ENCODE measurements at places on chromosomes 2 and 18.

GRCh38 chr2:237604960-237605359 lies 14.4 kb upstream of the RAB17 start:
- no peak for DNase-seq

DNA sequence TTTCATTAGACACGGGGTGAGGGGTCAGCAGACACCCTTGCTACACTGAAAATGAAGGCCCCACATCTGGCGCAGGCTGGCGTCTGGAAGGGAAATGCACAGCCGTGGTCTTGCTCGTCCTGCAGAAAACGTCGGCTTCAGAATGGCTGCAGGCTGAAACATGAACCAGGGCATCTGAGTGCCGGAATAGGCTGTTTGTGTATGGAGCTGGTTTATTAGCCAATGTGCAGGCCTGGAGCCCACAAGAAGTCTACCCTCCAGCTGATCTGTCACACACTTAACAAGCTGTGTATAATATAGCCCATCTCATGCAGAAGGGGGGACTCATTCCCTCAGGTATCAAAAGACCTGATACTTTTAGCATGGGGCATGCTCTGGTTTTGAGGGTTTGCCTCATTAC lies 153.4 kb upstream of the SOX11 start:
- no peak for DNase-seq

GRCh38 chr18:27863780-27864430 lies 313.0 kb downstream of the CDH2 start:
- no peak for DNase-seq

- DNase-seq: no peak
Observed at GRCh38 chr2:238259061-238260020, 19.5 kb upstream of the HES6 start.

GRCh38 chr2:166647935-166648334 lies 153.9 kb upstream of the SCN7A start:
- DNase-seq: no peak

GRCh38 chr2:85577063-85577385 lies 362 bp upstream of the VAMP8 start:
- DNase-seq: no peak

DNA sequence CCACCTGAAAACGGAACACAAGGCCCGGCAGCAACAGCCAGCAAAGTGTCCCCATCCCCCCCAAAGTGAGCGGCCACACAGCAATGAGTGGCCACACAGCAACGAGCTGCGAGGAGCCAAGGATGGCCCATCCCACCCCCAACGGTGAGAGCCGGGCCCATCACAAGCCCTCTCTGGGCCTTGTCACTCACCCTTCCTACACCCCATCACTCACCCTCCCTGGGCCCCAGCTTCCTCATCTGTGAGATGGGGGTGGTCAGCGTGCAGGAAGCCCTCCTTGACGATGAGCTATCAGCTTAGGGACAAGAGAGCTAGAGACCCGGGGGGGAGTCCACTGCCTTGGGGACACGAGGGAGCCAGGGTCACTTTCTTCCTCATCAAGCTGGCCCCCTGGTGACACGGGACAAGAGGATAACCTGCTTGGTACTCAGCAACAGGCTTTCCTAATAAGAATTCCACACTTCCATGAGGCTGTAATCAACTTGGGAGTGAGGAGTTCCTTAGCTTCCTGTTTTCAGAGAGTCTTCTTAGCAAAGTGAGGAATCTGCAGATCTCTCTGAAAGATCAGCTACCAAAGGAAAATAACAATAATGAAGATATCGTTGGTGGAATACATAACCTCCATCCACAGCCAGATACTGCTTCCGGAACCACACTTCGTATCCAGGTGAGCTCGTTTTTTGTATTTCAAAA lies 92.8 kb downstream of the HDAC4 start:
- no peak for DNase-seq

DNA sequence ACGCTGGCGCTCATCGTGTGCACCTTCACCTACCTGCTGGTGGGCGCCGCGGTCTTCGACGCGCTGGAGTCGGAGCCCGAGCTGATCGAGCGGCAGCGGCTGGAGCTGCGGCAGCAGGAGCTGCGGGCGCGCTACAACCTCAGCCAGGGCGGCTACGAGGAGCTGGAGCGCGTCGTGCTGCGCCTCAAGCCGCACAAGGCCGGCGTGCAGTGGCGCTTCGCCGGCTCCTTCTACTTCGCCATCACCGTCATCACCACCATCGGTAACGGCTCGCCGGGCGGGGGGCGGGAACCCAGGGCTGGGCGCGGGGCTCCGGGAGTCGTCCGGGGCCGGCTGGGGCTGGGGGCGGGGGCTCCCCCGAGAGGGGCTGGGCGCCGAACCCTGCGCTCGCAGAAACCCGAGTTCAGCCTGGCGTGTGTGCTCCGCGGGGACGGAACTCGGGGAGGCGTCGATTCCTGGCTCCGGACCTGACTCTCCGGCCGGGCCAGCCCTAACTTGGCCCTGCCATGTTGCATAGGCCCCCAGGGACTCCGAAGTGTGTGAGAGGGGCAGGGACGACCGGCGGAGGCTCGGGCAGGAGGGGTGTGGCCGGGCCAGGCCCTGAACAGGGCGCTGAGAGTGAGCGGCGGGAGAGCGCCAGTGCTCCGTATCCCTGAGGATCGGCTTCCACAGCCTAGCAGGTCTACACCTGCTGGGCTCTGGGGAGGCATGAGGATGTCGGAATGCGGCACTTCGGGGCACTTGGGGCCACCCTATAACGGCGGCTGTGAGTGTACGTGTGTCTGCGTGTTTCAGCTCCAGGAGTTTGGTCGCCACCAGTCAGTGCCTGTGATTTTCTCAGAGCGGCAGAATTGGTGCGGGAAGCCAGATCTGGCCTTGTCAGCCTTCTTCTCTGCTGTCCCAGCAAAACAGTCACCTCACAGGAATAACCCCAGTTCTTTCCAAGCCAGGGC lies 651 bp downstream of the KCNK3 start:
- DNase-seq: no peak

- no peak for DNase-seq
Observed at GRCh38 chr2:10525573-10526265, 77.6 kb upstream of the ODC1 start.

DNA sequence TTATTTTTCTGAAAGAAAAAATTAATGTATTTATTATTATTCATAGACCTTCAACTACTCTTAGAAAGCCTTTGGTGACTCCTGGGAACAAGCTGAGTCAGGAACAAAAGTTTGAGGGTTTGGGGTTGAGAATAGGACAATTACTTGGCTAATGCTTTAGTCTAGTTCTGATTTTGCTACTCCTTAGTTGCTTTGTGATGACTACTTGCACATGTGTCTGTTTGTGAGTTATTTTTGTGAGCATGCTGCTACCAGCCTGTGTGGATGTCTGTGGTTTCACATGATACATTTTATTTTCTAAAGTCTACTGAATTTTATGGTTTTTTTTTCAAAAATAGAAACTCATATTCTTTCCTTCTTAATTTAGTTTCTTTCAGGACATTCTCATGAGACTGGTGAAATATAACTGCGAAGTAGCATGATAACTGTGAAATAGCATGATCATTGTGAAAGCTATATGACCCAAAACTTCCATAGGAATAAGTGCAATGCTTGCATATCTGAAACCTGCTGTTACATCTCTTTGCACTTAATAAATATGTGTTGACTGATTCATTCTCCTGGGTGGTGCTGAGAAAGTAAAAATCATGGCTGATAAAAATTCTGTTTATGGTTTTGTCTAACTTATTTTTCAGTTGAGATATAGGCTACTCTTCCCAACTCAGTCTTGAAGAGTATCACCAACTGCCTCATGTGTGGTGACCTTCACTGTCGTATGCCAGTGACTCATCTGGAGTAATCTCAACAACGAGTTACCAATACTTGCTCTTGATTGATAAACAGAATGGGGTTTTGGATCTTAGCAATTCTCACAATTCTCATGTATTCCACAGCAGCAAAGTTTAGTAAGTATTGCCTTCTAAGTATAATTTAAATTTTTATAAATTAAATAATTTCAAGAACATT lies 17.9 kb upstream of the IL18R1 start:
- DNase-seq: no peak

- DNase-seq: no peak
Observed at GRCh38 chr18:75173738-75174137, 35.2 kb downstream of the PTGR3 start.

- DNase-seq: no peak
Observed at GRCh38 chr2:96967436-96967835, 18.9 kb downstream of the FAM178B start.

DNA sequence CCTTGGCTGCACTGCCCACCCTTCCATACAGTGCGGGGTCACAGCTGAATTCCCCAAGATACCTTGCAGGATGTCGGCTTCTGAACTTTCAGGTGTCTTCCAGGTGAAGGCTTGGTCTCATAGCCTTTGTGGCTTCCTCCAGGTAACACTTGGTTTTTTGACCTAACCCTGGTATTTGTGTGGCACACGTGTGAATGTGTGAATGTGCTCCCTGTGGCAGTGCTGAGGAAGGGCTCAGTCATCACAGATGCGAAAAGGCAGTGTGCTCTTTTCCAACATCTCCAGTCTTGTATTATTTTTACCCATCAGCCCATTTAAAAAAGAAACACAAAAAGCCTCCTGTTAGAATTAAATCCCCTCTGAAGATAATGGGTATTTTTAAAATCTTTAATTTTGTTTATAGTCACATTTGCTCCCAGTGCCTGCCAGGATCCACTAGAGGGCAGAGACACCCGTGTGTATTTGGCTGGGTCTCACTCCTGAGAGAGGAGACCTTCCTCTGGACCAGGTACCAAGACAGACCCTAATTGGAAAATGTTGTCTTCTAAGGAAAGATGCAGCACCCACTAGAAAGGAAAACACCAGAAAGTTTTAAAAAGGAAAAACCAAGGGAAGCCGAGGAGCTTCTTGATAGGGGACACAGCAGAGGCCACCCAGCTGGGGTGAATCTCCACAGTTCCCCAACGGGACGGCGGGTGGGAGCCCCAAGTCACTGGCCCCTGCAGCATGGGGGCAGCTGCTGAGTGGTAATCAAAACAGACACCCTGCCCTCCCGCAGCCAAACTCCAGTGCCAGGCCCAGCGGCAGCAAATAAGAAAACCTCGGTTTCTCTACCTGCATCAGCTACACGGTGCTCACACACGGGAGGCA lies 27.7 kb downstream of the FAM110C start:
- DNase-seq: no peak

DNA sequence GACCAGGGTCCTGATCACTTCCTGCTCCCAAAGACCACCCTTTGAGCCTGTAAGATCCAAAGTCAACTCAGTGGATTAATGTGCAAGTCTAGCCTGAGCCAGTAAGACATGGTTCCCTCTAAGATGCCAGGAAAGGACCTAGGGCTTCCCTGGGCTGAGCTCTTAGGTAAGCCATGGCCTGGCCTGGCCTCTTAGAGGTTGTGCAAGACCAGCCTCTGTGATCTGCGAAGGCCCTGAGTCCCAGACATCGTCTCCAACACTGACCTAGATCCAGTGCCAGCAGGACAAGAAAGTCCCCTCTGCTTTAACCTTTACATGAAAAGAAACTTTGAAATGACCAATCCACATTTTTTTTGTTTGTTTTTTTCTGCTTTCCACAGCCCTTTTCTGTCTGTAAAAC lies 73.6 kb upstream of the CYP1B1 start:
- DNase-seq: no peak

GRCh38 chr18:23529604-23530003 lies 26.3 kb downstream of the RMC1 start:
- no peak for DNase-seq

DNA sequence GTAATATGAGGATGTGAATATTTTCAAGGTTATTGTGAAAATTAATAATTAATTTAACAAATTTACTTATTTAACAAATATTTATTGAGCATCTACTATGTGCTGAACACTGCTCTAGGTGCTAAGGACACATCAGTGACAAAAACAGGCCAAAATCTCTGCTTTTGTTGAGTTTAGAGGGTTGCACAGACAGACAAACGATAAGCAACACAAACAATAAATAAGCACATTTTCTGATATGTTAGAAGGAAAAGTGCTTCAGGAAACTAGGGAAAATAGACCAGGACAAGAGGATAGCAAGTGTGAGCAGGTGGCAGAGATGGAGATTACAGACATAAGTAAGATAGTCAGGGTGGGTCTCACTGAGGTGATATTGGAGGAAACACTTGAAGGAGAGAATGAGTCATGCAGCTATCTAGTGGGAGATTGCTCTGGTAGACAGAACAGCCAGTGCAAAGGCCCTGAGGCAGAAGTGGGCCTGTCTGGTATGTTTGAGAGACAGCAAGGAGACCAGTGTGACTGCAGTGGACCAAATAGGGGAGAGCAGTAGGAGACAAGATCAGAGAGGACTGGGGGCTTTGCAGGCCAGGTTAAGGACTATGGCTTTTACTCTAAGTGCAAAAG lies 38.3 kb downstream of the SFXN5 start:
- no peak for DNase-seq

DNA sequence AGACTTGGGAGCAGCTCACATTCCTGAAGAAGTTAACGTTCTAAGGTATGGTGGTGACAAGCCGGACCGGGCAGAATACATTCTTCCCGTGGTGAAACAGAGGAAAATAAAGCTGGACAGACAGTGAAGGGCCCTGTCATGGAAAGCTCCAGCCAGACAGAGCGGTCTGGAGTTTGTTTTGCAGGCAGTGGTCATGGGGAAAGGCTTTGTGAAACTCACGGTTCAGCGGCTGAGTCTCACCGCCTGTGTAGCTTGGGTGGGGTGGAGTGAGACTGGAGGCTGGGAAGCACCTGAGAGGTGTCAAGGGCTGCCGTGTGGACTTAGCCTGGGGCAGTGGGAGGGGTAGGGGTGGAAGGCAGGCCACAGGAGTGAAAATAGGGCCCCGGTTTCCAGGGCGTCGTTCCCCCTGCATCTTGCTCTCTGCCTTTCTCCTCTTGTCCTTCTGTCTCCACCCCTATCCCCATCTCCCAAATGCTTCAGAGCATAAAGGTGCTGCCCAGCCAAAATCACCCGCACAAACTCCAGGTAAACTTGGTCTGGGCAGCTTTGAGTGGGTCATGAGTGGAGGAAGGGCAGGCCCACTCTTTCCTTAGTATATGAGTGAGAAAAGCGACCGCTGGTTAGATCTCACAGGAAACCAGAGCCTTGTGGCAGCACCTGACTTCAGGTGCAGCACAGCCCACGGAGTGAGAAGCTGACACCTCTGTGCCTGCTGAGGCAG lies 11.4 kb upstream of the SLC20A1 start:
- no peak for DNase-seq

DNA sequence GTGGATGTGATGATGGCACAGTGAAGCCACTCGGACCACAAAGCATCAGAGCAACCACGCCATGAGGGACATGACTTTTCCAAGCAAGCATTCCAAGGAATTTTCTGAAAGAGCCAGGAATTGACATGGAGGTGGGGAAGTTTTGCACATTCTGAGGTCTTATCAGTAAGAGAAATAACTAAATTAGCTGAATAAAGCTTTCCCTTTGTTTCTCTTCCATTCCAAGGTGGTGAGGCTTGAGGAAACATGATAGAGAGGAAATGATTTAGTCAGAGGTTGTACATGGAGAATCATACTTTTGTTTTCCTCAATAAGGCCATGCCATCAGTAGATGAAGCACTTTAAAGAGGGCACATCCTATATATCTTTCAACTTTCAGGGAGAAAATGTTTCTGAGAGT lies 115.7 kb upstream of the MMADHC start:
- DNase-seq: no peak

DNA sequence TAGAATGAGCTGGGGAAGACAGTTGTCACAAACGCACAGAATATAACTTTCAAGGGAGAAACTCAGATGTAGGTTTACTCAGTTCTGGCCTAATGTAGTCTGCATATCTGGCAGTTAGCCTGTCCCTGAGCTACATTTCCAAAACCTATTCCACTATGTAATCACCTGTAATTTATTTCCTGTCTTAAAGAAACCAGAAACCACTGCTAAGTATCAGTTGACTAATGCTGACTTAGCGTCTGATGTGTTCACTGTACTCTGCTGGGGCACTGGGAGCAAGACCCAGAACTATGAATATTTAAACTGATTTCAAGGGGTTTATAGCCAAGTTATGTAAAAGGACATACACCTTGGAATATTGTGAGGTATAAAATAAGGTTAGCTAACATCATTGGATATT lies 1995.2 kb upstream of the PIK3C3 start:
- DNase-seq: no peak

All from stimulated activated CD8-positive, alpha-beta memory T cell treated with anti-CD3 and anti-CD28 coated beads, Interleukin-15, amount 100 ng/mL, for 24 hours (primary cell).